Esophagus muscularis mucosa (tissue), 4 donors: ENCODE measurements at places on chromosomes 16 and 17. TPM values are rescaled to one million over a fixed set of nuclear protein-coding genes. Genes with fewer than 3 reads are reported as not detected.

GRCh38 chr17:55212880-55213279 is 51.9 kb upstream of the HLF start:
- no peak for DNase-seq

DNA sequence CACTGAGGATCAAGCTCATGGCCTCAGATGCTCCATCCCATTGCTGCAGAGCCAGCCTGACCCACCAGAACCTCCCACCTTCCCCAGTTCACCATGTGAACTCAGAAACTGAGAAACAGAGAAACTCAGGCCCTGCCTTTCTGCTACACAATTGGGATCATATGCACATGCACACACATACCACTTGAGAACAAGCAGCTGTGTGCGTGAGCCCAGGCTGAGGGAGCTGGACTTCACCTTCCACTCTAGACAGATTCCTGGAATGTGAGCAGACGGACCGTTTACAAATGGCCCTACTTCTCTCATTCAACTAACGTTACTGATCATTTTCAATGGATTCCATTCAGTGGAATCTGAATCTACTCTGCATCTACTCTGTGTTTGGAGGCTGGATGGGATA is 1.7 kb upstream of the SPEM2 start:
- no peak for DNase-seq

- no peak for DNase-seq
Measured at GRCh38 chr16:1800701-1801100, 7.2 kb upstream of the IGFALS start.

DNA sequence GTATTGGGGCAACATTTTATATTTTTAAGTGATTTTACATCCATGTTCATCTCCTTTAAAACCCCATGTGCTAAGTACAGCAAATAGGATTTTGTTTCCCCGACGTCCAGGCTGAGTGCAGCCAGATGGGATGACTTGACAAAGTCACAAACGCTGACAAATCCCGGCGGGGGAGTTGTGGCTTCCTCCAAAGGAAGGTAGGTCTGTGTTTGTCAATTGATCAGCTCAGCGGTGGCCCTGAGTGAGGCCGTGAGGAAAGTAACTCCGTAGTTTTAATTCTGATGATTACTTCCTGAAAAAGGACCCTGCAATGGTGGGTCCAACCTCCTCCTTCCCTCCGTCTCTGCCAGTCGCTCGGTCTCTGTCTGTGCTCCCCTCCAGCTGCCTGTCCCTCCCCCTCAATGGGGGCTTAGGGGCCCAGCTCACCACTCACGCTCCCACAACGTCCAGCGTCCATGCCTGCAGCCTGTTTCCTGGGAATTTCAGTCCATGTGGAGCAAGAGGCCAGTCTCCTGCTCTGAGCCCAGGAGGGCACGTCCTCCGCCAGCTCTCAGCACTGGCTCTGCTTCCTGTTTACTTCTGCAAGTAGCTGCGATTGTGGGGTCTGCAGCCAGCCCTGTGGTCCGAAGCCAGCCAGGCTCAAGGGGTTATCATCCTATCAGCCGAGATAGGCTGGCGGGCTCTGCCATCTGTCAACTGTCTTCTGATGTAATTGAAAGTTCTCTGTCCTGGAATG is 209.4 kb upstream of the FOXF1 start:
- DNase-seq: no peak

- DNase-seq: no peak
Measured at GRCh38 chr16:88752386-88753002, 32.5 kb downstream of the PIEZO1 start.

DNA sequence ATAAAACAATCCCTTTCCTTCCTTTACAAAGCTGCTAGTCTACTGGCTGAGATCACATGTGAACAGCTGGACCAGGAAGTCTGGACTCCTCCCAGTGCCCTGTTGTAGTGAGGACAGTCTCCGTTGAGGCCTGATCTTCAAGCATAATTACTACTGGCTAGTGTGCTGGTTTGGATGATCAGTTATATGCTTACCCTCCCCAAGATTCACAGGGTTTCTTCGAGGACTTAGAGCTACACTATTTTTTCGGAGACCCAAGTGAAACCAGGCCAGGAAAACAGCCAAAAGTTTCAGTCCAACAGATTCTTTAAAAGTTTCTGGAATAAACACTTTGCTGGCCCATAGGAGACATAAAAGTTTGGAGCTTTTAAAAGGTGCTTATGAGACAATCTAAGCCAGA is 194.9 kb upstream of the CDH11 start:
- no peak for DNase-seq

- no peak for DNase-seq
Measured at GRCh38 chr17:30197416-30197815, 38.1 kb downstream of the SLC6A4 start.

GRCh38 chr16:82657239-82657638 is 30.5 kb downstream of the CDH13 start:
- DNase-seq: no peak

Gene FADS6
- not detected for total RNA-seq

Gene CDH13
- 13.5 TPM for total RNA-seq

Gene TSNAXIP1
- total RNA-seq: 0.83 TPM
